ENCODE measurements at places on chromosomes 6 and 20.

DNA sequence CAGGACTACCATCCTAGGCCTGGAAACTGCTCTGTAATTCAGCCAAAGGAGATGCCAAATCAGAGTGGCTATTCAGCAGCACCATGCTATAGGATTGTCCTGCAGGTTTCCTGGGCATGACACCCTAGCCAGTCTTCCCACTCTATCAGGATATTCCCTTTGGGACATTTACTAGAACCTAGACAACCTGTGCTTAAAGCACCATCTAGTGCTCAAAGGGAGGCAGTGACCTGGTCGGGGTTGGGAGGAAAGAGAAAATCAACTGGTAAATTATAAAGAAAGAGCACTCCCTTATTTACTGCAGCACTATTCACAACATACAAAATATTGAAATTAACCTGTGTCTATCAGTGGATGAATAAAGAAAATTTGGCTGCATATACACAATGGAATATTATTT, 67.2 kb upstream of the SMLR1 start:
- no peak for DNase-seq

- DNase-seq, result no peak
These were observed 7.5 kb upstream of the CD164 start for GRCh38 chr6:109389650-109390274.

DNA sequence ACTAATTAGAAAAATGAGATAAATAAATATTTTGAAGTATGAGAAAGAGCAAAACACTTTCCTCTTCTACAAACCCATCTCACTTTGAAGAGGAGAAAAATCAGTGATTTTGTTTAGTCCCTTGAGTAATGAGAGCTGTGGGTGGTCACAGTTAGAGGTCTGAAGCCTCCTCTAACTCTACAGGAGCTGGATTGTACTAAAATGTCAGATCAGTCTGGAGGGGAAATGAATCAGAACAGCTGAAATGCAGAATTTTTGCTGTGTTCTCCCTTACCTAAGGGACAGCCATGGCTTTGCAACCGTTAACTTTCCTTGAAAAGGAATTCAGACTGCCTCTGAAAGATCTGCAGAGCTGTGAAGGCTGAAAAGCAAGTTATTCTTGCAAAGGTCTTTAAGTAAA, 11.4 kb upstream of the RFPL4B start:
- DNase-seq, result no peak

DNA sequence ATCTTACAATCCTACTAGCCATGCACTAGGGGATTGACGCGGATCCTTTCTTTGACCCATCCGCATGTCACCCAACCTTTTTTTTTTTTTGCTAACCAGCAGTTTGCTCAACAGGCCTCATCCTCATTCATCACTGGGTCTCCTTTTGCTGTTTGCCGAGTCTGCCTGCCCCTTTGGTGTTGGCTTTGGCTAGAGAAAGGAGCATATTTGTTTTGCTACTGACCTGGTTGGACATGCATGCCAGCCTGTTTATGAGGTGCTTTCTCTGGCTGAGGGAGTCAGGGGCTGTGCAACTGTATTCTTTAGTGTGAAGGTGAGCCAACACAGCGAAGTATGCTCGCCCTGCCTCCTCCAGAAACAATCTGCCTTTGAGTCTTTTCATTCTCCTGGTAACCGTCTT, 40.2 kb downstream of the E2F3 start:
- DNase-seq, result no peak
